ENCODE measurements at places on chromosomes 5 and 9. TPM values are rescaled to one million over a fixed set of nuclear protein-coding genes. Genes with fewer than 3 reads are reported as not detected.

- no peak for DNase-seq
Observed at GRCh38 chr9:134068744-134069479, 1.1 kb upstream of the BRD3 start.

GRCh38 chr5:32264957-32265572, 47.7 kb downstream of the MTMR12 start:
- DNase-seq: no peak

FOXD4L6 gene
- polyA plus RNA-seq: not detected

- no peak for DNase-seq
Observed at GRCh38 chr5:113373426-113373825, 61.4 kb downstream of the TSSK1B start.

- DNase-seq: no peak
Observed at GRCh38 chr9:129624947-129625346, 1.0 kb upstream of the NTMT1 start.

CANX gene
- 196 TPM for polyA plus RNA-seq

DNA sequence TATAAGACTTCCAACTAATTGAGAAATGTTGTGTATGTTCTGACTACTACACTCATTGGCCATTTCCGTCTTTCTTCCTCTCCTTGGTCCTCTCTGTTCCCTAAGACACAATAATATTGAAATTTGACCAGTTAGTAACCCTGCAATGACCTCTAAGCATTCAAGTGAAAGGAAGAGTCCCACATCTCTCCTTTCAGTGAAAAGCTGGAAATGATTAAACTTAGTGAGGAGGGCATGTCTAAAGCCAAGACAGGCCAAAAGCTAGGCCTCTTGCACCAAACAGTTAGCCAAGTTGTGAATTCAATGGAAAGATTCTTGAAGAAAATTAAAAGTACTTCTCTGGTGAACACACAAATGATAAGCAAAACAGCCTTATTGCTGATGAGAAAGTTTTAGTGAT, 122.5 kb downstream of the PRR16 start:
- no peak for DNase-seq

NUTM2F gene
- not detected for polyA plus RNA-seq

IFT74 gene
- 12.2 TPM for polyA plus RNA-seq

- DNase-seq: no peak
Observed at GRCh38 chr5:149510136-149510535, 41.1 kb downstream of the CSNK1A1 start.

- DNase-seq: no peak
Observed at GRCh38 chr9:107213561-107214028, 69.5 kb upstream of the RAD23B start.

BAAT gene
- 1.7 TPM for polyA plus RNA-seq

CEMIP2 gene
- 22.1 TPM for polyA plus RNA-seq

ARHGEF28 gene
- 2.7 TPM for polyA plus RNA-seq

DNA sequence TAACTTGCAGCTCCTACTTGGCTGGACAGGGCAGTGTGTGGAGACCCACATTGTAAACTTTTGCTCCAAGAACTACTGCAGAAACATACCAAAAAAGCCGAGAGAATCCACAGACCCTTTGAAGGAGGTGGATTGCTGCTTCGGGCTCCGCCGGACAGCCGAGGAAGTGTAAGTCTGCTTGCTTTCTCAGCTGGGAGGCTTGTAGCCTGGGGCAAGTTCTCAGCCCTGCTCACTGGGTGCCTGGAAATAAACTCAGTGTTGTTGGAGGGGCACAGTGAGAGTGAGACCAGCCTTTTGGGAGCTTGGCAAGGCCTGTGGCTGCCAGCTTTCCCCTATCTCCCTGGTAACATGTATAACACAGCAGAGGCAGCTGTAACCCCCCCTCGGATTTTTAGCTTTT, 215.6 kb downstream of the SYK start:
- DNase-seq: no peak

DNA sequence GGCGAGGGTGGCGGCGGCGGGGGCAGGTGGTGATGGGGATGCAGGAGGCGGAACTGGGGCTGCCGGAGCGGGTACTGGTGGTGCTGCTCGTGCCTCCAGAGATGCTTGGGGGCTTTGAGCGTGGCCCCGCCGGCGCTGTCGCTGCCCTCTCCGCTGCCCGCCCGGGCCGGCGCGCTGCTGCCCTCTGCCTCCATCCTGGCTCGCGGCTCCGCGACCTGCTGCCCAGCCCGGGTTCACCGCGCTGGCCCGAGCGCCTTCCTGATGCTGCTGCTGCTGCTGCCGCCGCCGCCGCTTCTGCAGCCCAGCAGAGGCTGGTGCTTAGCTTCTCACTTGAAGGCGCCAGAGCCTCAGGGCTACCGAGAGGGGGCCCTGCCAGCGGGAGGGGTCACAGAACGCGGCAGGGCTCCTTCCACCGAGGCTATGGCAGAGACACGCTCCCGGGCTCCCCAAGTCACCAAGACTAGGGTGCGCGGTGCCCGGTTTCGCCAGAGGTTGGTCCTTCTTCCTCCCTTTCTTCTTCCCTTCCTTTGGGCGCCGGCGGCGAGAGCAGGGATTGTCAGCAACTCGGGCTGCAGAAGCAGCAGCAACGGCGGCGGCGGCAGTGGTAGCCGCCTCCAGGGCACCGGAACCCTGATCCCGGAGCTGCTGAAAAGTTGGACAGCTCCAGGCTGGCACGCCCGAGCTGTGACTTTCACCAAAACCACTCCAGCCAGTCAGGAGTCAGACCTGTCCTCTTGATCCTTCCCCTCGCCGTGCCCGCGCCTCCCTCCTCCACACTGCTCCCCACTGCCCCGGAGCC, at the start of gene PDE4D:
TSS of gene PDE4D (minus strand) at position 298 of the 799 bp plus-strand sequence.
- peak; percentile 22 for DNase-seq

DNA sequence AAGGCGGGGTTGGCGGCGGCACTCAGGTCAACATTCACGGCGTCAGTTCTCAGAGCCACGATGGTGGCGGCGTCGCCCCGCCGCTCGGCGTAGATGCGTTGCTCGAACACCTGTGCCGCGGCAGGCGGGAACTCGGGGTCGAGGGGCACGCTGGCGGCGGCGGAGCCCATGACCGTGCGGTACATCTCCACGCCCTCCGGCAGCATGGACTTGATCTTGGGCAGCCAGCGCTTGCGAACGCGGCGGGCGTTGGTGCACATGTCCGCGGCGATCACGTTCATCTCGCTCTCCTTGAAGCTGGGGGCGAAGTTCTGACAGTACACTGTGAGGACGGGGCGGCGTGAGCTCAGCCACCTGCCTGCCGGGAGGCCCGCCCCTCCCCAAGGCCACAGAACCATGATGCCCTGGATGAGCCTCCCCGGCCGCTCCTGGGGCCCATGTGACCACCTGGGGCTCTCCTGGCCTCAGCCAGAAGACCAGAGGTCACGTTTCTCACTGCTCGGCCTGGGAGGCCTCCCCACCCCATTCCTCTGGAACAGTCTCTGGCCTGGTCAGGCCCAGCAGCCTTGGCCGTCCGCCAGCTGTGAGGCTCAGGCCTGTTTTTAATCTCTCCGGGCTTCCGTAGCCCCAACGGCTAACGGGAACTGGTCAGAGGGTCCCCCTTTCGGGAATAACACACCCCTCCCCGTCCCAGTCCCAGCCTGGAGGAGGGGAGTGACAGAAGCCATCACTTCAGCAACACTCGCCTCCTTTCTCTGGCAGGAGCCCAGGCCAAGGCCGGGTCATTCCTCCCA, 50.7 kb upstream of the UBAC1 start:
- no peak for DNase-seq

- DNase-seq: no peak
Observed at GRCh38 chr5:61617995-61618525, 286.0 kb downstream of the ZSWIM6 start.

ZNF462 gene
- 8.6 TPM for polyA plus RNA-seq

GRCh38 chr5:88707216-88707965, 175.6 kb downstream of the MEF2C start:
- DNase-seq: no peak

GRCh38 chr9:136529516-136530460, 16.1 kb downstream of the NOTCH1 start:
- DNase-seq: no peak

LIX1 gene
- polyA plus RNA-seq: 4.2 TPM

- peak; percentile 53 for DNase-seq
Observed at GRCh38 chr5:65483546-65484346, 2.0 kb upstream of the ADAMTS6 start.

PCDHB11 gene
- 2.2 TPM for polyA plus RNA-seq

- no peak for DNase-seq
Observed at GRCh38 chr5:50439221-50439620, 1.9 kb downstream of the EMB start.

DNA sequence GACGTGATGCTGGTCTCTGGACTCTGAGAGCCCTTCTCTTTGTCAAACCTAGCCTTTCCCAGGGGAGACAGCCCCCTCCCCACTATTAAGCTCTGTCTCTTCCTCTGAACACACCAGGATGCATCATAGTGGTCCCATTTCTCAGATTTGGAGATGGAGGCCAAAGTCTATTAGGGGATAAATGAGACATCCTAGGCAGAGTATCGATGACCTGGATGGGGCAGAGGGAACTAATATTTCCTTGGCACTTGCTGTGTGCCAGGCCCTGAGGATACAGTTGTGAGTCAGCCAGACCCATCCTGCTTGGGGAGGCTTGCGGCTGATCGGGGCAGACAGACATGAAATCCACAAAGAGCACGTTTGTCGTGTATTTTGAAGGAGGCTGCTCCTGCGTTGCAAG, 5.2 kb downstream of the DNM1 start:
- DNase-seq: no peak

PTTG1 gene
- 26.3 TPM for polyA plus RNA-seq

SLC6A3 gene
- not detected for polyA plus RNA-seq

GRCh38 chr9:136140966-136141365, 22.3 kb upstream of the TMEM250 start:
- DNase-seq: peak; percentile 68

INSL4 gene
- polyA plus RNA-seq: not detected

- DNase-seq: no peak
Observed at GRCh38 chr5:68839019-68839552, 254.7 kb upstream of the SLC30A5 start.

GRCh38 chr5:1883120-1883924, 597 bp upstream of the IRX4 start:
- DNase-seq: no peak

- no peak for DNase-seq
Observed at GRCh38 chr5:17090839-17091238, 126.6 kb upstream of the BASP1 start.

DNA sequence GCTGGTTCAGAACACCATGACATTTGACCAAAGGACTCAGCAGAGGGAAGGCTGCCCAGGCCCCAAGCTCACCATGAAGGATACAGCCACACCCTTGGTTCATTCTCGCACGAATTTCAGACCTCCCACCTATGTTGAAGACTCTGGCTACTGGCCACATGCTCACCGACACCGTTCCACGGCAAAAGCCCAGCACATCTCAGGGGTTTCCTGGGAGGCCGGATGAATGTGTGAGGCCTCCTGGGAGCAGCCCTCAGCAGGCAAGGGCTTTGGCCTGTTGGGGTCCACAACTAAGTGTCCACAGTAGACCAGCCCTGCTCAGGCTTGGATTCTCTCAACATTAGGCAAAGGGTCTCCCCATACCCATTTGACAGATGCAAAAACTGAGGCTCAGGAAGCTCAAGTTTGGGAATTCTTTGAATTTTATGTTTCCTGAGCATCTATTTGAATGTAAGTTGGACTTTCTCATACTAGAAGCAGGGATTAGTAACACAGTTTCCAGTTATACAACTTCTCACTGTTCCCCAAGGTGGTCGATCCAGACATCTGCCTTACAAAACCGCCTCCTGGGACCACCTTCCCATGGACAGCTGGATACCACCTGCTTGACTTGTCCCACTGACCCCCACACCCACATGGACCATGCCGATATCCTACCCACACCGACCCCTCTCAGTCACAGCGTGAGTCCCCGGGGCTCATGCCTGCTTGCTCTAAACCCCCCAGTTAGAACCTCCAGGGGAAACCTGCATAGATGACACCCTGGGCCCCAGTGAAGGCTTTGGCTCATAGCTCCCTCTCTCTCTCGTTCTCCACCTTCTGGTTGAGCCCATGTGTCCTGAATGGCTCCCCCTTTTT, 27.9 kb downstream of the CCT5 start:
- no peak for DNase-seq

SLCO6A1 gene
- polyA plus RNA-seq: 0.48 TPM

DNA sequence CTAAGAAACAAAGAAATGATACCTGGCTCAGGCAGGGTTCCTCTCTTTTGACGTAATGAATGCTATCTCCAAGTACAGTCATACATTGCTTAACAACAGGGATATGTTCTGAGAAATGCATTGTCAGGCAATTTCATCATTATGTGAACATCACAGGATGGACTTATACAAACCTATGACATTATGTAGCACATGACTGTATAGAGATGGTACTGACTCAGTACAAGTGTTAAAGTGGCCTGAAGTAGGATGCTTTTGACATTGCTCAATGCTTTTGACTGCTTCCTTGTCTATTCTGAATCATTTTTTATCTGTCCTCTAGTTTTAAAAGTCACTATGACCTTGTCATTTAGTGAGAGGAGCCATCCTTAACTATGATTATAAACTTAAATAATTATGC, 147.6 kb downstream of the NR2F1-AS1 start:
- DNase-seq: no peak

GRCh38 chr5:127400539-127400938, 109.9 kb downstream of the MEGF10 start:
- DNase-seq: no peak

GRCh38 chr9:6901180-6901579, 143.4 kb downstream of the KDM4C start:
- DNase-seq: no peak

- DNase-seq: no peak
Observed at GRCh38 chr9:131112374-131113154, 12.8 kb upstream of the NUP214 start.

DNA sequence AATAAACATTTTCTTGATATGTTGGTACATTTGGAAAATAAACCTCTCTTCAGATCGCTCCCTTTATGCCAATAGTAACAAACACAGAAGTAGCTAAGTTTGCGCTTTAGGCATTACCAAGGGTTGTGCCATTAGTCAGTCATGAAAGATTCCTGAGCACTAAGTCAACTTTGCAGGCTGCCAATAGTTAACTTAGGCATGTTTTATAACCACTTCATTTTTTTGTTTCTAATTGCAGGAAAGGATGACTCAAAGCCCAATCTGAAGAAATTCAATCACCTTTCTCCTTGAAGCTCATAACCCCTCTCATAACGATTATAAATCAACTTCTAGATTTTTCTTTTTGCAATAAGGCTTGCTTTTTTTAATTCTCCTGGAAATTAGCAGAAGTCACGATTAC, 517.0 kb downstream of the AGTPBP1 start:
- no peak for DNase-seq
